Stimulated activated CD4-positive, alpha-beta T cell treated with anti-CD3 and anti-CD28 coated beads, Interleukin-1b, Interleukin-23, amount 100 ng/mL, for 1 hour (primary cell): ENCODE measurements at places on chromosomes 12 and 14.
A peak's percentile ranks its signal among the peaks of the same experiment; 100 is the strongest.

DNA sequence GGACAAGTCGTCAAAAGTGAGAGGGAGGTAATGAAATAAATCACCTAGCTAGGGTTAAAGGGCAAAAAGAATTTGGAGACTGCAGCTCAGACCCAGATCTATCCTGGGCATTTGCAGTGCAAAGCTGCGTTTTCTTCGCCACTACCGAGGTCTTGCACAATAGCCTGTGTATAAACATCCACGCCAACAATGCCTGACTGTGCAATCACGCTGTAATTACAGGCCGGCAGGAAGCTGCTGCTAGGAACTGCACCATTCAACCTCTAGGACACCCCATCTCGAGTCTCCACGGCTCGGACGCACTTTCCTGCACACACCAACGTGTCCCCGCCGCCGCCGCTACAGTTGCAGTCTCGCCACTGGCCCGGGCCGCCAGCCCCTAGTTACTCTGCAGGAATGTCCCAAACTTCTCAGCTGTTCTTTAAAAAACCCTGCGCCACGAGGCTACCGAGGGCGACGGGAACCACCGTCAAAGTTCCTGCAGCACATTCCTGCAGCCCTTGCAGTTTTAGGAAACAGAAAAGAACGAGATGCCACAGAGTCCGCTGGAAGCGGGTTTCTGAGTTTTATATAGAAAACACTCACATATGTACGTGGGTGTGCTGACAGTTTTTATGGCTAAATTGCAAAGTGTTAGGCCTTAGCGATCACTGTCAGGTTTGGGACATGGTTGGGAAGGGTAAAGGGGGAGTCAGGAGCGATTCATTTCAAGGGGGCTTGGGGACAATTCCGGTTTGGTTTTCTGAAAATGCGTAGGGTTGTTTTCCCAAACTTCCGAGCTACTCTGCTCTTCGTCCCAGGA lies 65.6 kb upstream of the PTGR2 start:
- DNase-seq: peak; percentile 17

DNA sequence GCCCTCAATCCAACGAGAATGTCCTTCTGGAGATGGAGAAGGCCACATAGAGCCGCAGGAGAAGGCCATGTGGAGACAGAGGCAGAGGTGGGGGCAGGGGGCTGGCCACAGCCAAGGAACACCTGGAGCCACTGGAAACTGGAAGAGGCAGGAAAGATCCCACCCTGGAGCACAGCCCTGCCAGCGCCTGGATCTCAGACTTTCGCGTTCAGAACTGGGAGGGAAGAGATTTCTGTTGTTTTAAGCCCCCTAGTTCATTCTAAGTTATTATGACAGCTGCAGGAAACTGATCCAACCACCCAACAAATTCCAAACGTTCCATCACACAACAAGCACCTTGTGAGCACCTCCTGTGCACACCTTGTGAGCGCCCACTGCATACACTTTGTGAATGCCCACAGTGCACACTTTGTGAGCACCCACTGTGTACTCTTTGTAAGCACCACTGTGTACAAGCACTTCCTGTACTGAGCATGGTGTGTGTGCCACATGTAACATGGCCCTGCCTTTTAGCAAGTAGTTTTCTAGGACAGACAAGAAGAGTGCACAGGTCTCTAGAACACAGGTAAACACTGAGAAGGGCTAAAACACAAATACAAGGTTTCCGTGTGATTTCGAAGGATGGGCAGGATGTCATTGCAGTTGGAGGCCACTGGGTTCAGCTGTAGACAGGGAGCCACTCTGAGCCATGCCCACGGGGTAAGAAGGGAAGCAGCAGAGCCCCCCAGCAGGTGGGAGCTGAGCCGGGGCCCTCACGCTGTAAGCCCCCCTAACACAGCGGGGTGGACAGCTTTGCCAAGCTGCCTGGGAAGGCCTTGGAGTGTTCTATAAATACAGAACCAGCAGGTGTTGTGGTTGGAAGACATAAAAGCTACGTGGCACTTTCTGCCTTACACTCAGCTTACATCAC lies 15.4 kb downstream of the RIMBP2 start:
- DNase-seq: no peak

DNA sequence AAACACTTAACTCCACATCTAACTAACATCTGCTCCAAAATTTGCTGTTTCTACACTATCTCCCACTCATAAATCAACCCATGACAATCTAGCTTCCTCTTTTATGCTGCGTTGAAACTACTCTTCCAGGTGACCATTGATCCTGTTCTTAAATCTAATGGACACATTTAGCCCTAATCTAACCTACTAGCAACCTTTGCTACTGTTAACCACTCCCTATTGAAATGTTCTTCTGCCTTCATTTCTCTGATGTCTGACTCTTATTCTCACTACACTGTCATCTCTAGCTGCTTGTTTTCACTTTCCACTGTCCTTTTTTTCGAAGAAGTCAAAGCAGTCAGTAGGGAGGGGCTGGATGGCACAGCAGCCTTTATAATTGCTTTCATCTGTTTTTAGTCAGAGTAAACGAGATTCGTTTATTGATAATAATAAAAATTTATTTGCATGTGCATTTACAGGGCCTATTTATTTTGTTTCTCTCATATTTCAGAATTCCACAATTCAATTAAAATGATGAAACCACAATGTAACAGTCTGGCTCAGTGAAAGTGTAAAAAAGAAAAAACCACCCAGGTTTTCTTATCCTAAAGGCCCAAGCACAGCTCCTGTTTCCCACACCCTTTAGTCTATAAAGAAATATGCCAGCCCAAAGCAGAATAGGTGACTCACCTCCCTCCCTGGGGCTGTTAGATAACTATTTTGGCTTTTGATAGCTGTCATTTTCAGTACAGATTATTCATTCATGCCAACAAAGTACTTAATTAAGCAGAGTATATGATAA lies 44.9 kb downstream of the ATP2B1 start:
- DNase-seq: no peak

DNA sequence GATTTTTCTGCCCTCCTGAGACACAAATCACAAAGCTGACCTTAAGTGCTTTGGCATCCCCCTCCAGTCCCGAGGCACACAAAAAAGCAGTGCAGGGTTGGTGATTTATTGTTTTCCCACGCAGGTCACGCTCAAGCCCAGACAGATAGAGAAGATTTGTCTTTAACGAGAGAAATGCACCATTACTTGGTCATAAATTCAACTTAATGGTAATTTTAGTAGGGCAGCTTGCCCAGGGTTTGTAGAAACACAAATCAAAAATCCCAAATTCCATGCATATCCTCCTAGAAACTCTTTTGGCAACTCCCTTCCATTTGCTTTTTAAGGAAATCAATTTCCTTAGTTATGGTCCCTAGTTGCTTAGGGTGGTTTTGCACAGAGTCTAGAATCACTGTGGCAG lies 132.6 kb downstream of the IGF1 start:
- DNase-seq: no peak

DNA sequence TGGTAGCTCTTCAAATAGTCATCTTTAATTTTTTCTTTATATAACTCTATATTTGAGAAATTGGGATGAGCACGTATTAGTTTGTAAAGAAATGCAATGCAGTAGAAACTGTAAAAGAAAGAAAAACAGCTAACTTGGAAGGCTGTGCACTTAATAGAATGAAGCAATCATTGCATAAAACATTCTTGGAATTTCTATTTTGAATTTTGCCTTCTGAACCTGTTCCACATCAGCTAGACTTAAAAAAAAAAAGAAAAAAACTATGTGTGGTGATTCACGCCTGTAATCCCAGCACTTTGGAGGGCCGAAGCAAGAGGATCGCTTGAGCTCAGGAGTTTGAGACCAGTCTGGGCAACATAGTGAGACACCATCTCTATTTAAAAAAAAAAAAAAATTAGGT lies 29.4 kb downstream of the SCN8A start:
- no peak for DNase-seq

GRCh38 chr14:41362139-41362538 lies 244.5 kb upstream of the LRFN5 start:
- DNase-seq: no peak

GRCh38 chr14:74888164-74889158 lies 6.7 kb downstream of the DLST start:
- no peak for DNase-seq

DNA sequence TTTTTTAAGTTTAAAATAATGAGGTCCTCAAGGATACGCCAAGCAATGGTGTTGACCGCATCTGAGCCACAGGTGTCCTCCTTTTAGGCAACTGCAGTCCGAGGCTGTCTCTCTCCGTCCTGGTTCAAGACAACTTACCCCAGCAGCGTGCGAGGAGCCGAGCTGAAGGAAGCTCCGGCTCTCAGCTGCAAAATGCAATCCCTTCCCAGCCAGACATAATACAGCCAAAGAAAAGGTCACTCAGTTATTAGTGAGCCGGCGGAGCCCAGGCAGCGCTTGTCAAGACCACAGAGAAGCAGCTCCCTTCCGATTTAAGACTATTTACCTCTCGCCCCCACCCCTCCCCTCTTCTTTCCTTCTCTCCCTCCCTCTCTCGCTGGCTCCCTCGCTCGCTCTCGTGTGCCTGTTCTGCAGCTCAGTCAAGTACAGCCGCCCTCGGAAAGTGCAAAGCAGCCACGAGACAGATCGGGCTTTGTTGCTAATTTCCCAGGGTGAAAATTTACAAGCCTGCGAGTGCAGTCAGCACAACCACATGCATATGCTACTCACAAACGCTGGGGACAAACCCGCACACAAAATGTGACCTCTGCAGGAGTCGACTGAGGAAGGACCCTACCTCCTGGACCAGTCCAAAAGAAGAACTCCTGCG lies 363 bp upstream of the LMO3 start:
- no peak for DNase-seq

DNA sequence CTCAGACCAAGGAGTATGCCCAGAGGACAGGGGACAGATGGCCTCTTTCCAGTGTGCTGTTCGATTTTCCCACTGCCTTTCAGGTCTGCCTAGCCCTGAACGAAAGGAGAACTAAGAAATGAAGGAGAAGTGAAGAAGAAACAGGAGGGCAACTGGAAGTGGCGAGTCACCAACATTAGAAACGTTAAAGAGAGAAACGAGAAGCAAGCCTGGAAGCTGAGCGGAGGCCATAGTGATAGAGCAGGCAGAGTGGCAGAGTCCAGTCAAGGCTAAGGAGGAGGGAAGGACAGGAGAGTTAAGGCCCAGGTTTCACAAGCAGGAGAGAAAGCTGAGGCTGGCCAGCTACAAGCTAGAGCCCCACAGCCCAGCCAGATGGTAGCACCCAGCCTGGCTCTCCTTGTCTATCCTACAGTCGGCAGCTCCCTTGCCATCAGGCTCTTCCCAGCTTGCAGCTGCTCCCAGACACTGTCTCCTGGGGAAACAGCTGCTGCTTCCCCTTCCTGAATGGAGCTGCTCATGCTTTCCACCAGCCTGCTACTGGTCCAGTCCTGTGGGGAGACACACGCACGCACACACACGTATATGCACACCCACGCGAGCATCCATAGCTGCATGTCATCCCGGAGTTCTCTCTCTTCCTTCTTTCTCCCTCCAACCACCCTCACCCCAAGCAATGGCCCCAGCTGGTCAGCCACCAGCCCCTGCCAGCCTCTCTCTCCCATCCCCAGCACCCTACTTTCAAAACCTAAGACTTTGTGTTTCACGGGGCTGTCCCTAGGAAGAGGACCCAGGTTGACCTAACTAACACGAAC lies 139.7 kb upstream of the CCND2 start:
- no peak for DNase-seq

- DNase-seq: no peak
Observed at GRCh38 chr14:24863968-24864684, 185.8 kb downstream of the STXBP6 start.

GRCh38 chr14:24673534-24674203 lies 39.7 kb upstream of the GZMB start:
- peak; percentile 33 for DNase-seq

DNA sequence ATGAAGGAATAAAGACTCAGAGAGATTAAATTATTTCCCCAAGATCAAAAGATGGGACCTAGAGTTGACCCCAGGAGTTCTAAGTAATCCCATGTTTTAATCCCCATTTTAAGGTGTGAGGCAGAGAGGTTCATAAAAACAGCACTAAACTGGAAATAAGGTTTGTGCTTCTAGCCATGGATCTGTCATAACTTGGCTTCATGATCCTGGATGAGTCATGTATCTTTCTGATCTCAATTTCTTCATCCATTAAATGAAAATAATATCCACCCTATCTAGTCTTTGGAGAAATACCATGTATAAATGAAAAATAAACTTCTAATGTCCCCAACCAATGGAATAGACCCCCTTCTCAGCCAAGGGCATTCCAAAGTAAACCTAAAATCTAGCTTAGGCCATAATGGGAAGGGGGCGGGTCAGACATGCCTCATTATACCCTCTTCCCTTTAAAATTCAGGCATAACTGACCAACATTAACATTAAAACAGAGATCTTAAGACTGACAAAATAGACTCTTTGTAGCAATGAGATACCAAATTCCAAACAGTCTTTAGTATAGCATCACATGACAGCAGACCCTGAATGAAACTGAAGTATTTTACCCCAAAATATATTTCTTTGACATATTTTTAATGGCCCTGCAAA lies 47.8 kb downstream of the SLC41A2 start:
- DNase-seq: no peak

DNA sequence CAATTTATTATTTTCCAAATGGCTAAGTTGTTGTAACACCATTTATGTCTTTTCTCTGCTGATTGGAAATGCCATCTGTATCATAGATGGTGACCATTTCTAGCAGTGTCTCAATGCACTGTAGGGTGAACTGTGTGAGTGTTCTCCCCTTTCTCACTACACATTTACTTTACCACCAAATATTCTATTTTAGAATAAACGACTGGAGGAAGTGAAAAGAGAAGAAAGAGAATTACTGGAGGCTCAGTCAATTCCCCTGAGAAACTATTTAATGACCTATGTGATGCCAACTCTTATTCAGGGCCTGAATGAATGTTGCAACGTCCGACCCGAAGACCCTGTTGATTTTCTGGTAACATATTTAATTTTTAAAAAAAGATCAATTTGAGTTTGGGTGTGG lies 15.5 kb upstream of the PAPOLA start:
- no peak for DNase-seq

GRCh38 chr14:104827177-104828055 lies 26.5 kb downstream of the ZBTB42 start:
- no peak for DNase-seq

- DNase-seq: no peak
Observed at GRCh38 chr12:130104571-130105106, 57.6 kb upstream of the FZD10 start.

- no peak for DNase-seq
Observed at GRCh38 chr12:108573317-108573716, 10.9 kb downstream of the ISCU start.

DNA sequence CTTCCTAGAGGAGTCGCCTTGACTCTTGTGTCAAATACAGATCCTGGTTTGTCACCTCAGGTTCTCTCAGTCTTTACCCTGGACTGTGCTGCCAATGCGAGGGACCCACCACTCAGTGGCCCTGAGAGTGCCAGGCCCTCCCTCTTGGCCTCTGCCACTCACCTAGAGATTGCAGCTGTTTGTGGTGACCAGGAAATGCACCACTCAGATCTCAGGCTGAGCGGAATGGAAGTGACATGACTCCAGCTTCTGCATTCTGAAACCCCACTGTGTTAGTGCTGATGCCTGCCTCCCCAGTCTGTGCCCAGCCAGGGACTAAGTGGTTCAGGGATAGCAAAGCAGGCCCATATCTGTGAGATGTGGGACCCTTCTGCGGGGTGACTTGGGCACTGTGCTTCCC lies 27.8 kb upstream of the NEDD1 start:
- DNase-seq: no peak

GRCh38 chr12:89529738-89530137 lies 3.9 kb upstream of the POC1B start:
- DNase-seq: no peak
